ENCODE measurements at places on chromosomes 12 and 14.

- DNase-seq = no peak
These were observed 12.8 kb downstream of the CFAP73 start for GRCh38 chr12:113162102-113163029.

GRCh38 chr12:47178014-47178413, 98.3 kb upstream of the AMIGO2 start:
- DNase-seq = no peak

- DNase-seq = no peak
These were observed 980 bp upstream of the RNASE8 start for GRCh38 chr14:21056520-21057163.

- peak; percentile 76 for DNase-seq
These were observed 486.7 kb downstream of the APAF1 start for GRCh38 chr12:99131751-99132199.

DNA sequence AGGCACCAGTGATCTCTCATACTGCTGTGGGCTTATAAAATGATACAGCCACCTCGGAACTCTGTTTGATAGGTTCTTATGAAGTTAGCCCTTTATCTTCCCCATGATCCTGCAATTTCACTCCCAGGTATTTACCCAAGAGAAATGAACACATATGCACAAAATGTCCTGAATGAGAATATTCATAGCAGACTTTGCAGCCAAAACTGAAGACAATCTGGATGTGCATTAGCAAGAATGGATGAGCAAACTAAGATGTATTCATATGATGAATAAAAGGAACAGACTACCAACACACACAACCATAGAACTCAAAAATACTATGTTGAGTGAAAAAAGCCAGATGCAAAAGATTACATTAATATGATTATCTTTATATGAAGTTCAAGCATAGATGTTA, 66.7 kb downstream of the KCNA5 start:
- no peak for DNase-seq

GRCh38 chr12:132542661-132543060, 52.7 kb downstream of the FBRSL1 start:
- DNase-seq = no peak
